Caki2 (cell line): ENCODE measurements at places on chromosomes 4 and X.

GRCh38 chr4:39657465-39657864 lies 18.8 kb upstream of the SMIM14 start:
- DNase-seq = no peak

DNA sequence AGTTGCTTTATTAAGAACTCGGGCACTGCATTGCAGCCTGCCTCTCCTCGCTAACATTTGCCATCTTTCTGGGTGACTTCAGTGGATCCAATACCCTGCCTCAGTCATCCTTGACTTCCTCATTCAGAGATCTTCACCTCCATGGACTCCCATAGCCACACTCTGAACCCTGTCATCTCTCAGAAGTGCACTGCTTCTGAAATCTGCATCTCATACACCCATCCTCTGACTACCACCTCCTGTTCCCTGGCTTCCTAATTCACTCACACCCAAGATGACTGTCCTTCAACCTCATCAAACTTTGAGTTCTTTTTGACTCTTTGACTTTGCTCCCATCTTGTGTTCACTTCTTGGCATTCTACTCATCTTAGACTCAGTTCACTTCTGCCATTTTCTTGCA lies 25.3 kb upstream of the CYBB start:
- no peak for DNase-seq

GRCh38 chr4:96827086-96827485 lies 987.2 kb downstream of the PDHA2 start:
- no peak for DNase-seq

GRCh38 chr4:183563874-183564273 lies 59.0 kb downstream of the ING2 start:
- DNase-seq = peak; percentile 40

DNA sequence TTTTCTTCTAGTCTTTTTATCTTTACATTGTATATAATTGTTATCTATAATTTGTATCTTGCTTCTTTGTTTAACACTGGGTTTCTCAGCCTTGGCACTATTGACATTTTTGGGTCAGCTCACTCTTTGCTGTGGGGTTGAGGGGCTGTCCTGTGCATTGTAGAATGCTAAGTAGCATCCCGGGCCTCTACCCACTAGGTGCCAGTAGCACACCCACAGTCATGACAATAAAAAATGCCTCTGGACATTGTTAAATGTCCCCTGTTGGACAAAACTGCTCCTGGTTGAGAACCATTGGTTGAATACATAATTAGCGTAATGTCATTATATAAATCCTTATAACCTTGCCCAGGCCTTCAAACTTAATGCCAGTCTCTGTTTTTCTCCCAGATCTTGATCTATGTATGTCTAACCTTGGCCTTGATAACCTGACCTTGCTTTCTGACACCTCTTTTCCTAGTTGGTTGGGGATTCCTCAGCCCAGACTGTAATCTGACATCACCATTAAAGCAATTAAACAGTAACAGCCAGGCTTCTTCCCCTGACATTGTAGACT lies 46.1 kb downstream of the DCX start:
- DNase-seq = no peak
